ENCODE measurements at places on chromosomes 5 and 9. TPM values are rescaled to one million over a fixed set of nuclear protein-coding genes. Genes with fewer than 3 reads are reported as not detected.

DNA sequence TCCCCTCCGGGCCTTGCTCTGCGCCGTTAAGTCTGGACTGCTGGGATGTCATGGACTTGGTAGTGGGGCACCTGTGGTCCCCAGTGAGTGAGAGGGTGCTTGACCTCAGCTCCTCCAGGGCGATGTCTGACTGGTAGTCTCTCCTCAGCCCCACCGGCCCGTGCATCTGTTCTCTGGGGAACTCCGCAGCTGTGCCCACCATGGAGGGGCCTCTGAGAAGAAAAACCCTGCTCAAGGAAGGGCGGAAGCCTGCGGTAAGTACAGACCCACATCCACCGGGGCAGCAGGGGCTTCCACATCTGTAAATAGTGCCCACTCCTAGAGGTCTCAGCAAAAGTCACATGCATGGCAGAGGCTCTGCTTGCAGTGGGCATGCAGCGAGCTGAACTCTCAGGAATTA is 52.6 kb upstream of the GARNL3 start:
- DNase-seq = no peak

- no peak for DNase-seq
Measured at GRCh38 chr9:33177086-33177485, 9.9 kb upstream of the B4GALT1 start.

DNA sequence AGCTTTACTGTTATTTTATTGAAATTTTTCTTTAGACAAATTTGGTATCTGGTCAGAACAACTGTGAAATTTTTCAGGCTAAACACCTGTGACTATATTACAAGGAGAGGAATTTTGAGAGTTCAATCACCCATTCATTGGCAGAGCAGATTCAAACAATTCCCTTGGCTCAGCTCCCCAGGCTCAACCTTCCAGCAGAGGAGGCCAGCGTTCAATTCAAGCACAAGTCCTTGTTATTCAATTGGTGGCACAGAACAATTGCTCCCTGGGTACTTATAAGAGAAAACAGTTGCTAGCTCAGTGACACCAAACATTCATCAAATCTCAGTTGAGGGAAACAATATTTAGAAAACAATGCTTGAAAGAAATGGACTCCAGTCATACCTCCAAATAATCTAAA is 83.3 kb downstream of the SUSD1 start:
- no peak for DNase-seq

DNA sequence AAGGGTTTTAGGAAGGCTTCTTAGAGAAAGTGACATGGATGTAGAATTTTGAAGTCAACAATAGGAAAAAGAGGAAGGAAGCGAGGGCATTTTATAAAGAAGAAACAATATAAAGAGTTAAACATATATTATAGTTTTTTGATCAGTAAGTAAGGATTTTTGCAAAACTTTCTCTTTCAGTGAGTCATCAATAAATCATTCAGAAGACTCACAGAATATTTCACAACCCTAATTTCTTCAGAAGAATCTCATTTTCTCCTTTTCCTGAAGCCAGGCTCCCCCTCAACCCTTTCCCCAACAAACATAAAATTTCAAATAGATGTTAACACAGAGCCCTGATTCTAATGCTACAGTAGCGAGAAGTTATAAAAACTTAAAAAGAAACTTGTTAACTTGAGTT is 4.3 kb upstream of the COX7C start:
- DNase-seq = no peak

- DNase-seq = no peak
Measured at GRCh38 chr5:176985516-176985915, 21.1 kb downstream of the UIMC1 start.

DNA sequence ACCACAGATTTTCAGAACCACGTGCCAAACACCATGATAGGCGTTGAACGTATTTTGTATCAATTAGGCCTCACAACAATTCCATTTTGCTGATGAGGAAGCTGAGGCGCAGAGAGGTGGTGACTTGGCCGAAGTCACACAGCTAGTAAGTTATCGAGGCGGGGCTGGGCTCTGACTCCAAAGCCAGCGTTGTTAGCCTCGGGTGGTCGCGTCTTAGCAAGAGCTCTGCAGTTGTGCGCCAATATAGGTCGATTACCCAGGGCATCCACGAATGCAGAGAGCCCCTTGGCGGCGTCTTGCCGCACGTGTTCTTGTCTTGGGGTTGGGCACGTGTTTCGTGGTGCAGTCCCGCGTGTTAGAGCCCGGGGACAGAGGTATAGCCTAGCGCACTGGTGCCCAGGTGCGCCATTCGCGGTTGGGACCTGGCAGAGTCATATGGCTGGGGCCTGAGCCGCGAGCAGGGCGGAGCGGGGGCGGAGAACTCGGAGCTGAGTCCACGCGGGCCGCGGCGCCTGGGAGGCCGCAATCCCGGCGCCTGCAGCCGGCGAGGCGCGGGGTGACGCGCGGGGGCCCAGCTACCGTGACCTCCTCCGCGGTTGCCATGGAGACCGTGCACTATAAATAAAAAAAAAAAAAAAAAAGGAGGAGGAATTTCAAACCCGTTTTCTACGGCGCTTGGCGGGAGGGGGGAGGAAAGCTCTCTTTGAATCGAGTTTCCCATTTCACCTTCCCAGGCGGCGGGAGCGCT is 62.3 kb downstream of the CXXC5 start:
- no peak for DNase-seq

GRCh38 chr5:56314529-56314928 is 81.4 kb upstream of the ANKRD55 start:
- peak; percentile 12 for DNase-seq

- DNase-seq = no peak
Measured at GRCh38 chr9:81476813-81477490, 212.4 kb downstream of the TLE1 start.

GRCh38 chr5:136963504-136963903 is 535.6 kb downstream of the SPOCK1 start:
- no peak for DNase-seq

DNA sequence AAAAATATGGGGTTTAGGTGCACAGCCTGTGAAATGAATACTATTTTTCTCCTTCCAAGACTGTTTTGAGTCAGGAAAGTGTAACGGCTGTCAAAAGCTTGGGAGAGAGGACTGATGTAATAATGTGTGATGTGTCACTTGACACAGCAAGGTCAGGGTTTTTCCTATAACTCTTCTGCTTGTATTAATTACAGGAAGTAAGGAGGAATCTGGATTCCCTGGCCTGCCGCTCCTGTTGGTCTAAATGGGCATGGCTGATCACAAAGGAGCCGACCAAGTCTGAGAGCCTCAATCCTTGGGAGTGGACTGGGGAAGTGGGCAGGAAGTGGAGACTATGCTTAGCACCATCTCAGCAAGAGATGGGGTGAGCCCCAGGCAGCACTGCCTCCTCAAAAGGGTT is 16.7 kb upstream of the SLC28A3 start:
- DNase-seq = no peak

The TAF11L5 gene
- total RNA-seq = not detected

The GCNT4 gene
- 0.06 TPM for total RNA-seq

The ZFP2 gene
- total RNA-seq = 0.35 TPM

The IL9 gene
- not detected for total RNA-seq

The PCDHGA5 gene
- total RNA-seq = 0.62 TPM

The CARD9 gene
- total RNA-seq = 0.32 TPM
